ENCODE measurements at places on chromosomes 5 and 9.

GRCh38 chr5:74738406-74738805 lies 28.5 kb downstream of the GFM2 start:
- DNase-seq: no peak

DNA sequence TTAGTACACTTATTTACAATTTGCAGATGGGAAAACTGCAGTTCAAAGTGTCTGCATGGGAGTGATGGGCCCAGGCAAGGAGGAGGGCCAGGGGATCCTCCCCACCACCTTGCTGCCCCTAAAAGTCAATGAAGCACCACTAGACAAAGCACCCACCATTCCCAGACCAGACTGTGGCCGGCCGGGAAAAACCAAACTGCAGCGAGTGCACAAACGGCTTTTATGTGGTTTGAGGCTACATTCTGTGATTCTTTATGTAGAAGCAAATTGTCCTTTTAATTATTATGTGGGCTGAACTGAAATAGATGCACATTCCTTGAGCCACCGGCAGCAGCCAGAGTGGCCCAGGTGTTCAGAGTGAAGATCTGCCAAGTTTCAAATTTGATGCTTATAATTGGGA lies 585.3 kb upstream of the KLF4 start:
- no peak for DNase-seq

DNA sequence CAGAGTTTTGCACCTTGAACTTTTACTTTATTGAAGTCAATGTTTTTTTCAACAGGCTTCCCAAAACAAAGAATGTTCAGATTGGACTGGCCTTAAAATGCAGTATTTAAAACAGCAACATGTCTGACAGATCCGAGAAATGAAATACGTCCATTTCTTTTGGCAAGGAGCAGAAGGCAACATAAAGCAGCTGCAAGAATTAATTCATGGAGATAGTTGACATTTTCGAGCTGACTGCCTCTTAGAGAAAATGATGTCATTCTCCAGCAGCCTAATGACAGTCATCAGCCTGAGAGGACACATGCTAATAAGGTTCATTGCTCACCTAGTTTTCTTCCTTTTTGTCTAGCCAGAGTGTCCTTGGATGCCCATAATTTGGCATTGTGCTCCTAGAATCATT lies 232.2 kb upstream of the SEMA6A start:
- no peak for DNase-seq

DNA sequence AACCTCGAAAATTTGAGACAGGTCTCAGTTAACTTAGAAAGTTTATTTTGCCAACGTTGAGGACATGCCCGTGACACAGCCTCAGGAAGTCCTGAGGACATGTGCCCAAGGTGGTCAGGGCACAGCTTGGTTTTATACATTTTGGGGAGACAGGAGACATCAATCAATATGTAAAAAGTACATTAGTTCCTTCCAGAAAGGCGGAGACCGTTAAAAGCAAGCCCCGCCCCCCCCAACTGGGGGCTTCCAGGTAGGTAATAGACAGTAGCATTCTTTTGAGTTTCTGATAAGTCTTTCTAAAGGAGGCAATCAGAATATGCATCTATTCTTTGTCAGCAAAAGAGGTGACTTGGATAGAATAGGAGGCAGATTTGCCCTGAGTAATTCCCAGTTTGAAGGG lies 599 bp upstream of the MOCS2 start:
- DNase-seq: no peak

GRCh38 chr5:6581090-6581489 lies 51.8 kb downstream of the NSUN2 start:
- no peak for DNase-seq

- DNase-seq: no peak
Observed at GRCh38 chr9:8364026-8364752, 564.6 kb upstream of the DMAC1 start.

DNA sequence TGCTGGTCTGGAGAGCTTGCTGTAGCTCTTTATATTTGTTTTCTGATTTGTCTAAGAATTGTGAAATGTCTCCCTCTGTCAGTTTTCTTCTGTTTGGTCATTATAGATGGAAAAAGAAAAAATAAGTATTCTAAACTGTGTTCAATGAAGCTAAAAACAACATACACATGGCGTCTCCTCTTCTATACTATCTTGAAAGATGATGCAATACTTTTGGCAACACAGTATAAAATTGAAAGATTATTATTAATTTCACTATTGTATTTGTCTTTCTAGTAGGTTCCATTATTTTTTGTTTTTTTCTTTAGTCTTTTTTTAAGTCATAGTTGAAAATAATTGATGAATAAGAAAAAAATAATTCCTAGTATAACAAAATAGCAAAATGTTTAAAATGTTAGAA lies 22.5 kb downstream of the CCDC192 start:
- DNase-seq: no peak

GRCh38 chr9:111158363-111158762 lies 120.1 kb upstream of the LPAR1 start:
- no peak for DNase-seq

DNA sequence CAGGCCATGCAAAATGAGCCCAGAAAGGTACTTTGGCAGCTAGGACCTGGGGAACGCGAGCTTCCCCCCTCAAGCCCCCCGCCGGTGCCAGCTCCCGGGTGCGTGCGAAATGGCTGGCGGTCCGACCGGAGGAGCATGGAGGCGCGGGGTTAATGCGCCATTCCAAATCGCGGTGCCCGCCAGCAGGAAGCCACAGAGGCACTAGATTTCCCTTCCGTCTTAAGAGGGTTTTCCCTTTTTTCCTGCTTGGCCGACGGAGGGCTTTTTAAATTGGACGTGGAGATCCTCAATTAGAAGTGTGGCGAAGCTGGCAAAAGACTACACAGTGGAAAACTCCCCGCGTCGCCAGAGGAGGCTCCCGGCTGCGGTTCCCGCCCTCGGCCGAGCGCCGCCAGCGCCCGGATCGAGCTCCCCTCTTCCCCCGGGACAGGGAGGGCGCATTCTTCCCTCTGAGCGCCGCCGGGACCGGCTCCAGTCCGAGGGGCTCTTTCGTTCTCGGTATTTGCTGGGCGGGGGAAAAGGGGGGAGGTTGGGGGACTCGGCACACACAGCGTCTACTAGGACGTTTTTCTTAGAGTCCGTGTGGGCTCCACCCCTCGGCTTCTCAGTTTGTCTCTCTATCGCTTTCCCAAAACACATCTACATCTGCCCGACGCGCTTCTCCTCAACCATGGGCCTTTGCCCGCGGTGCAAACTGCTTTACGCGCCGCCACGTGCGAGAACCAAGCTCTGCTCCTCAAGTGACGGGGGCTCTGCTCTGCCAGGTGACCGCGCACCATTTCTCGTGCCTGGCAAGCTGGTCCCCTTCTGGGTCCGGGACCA lies 3.0 kb downstream of the GDNF start:
- DNase-seq: no peak

GRCh38 chr9:133116346-133117231 lies 4.5 kb downstream of the RALGDS start:
- DNase-seq: no peak

DNA sequence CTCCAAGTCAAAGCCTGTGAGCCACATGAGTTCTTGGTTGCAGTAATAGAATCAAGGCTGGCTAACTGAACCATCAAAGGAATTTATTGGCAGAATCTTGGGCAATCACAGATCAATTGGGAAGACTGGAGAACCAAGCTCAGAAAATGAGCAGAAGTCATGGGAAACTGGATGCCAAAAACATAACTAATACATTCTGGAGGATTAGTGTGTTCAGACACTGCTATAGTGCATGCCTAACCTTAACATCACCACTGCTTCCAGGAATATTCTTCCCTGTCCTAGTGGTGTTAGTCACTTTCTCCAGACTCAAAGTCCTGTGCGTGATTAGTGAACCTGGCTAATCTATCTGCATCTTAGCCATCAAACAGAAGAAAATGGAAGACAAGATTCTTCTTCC lies 843.7 kb downstream of the EFNA5 start:
- DNase-seq: no peak

GRCh38 chr5:58675341-58675740 lies 92.5 kb downstream of the RAB3C start:
- DNase-seq: no peak

GRCh38 chr9:129022037-129022436 lies 6.1 kb downstream of the SH3GLB2 start:
- DNase-seq: no peak

DNA sequence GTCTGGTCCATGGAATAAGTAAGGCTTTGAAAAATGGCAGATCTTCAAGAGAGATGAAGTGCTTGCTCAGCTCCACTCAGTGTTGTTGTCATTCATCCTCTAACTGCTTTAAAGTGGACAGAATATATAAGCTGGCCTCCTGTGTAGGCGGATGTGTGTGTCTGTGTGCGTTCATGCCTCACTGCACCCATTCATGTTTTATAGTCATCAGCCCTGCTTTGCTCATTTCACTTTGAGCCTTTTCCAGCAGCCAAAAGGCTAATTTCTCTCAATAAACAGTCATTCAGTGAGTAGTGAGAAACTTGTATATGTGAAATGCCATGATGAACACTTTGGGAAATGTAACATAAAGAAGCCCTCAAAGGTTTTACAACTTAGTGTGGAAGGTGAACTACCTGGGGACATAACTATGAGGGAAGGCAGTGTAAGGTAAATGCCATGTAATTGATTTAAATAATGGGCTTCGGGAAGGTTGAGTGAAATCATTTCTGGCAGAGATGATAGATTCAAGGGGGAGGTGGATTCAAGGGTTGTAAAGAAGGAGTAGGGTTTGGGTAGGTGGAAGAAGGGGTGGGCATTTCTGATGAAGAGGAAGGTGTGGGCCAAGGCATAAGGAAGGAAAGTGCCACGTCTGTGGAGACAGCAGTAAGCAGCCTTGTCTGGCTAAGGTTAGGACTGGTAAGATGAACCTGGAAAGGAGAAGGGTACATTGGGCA lies 15.7 kb downstream of the TTC23L start:
- DNase-seq: no peak

GRCh38 chr9:6230037-6230780 lies 14.6 kb downstream of the IL33 start:
- DNase-seq: no peak

GRCh38 chr5:119031011-119031886 lies 39.6 kb upstream of the DMXL1 start:
- no peak for DNase-seq

- no peak for DNase-seq
Observed at GRCh38 chr5:174937201-174938123, 213.1 kb downstream of the MSX2 start.

- DNase-seq: no peak
Observed at GRCh38 chr9:133658442-133659431, 22.6 kb downstream of the DBH start.

DNA sequence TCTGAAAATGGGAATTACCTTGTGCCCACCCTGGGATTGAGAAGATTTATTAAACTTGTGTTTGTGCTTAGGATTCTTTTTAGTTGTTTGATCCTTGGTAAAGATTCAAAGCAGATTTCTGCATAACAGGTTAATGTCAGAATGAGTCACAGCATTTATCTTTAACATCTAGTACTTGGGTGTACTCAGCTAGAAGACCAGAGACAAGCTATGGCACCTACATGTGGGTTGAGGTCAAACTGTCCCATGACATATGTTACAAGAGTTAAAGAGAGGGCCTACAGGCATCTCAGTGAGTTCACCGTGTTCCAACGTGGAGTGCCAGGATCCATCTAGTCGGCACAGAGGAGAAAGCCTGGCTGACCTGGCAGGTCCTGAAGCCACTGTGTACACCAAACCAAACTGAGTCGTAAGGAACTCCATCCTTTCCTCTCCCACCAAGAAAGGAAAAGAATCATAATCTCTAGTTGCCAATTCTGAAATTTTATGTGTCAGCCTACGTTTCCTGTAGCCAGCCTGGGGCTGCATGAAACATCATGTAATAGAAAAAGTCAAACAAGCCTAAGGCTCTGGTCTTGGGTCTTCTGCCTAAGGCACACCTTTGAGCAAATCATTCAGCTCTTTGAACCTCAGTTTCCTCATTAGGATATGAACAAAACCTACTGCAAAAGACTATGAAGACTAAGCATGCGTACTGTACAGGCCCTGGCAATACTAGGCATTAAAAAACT lies 73.7 kb downstream of the RCL1 start:
- DNase-seq: no peak

- no peak for DNase-seq
Observed at GRCh38 chr5:154369682-154370081, 76.1 kb upstream of the SAP30L start.

- DNase-seq: no peak
Observed at GRCh38 chr9:133099726-133100505, 21.1 kb downstream of the RALGDS start.

- no peak for DNase-seq
Observed at GRCh38 chr5:126096442-126097006, 326.7 kb upstream of the GRAMD2B start.

DNA sequence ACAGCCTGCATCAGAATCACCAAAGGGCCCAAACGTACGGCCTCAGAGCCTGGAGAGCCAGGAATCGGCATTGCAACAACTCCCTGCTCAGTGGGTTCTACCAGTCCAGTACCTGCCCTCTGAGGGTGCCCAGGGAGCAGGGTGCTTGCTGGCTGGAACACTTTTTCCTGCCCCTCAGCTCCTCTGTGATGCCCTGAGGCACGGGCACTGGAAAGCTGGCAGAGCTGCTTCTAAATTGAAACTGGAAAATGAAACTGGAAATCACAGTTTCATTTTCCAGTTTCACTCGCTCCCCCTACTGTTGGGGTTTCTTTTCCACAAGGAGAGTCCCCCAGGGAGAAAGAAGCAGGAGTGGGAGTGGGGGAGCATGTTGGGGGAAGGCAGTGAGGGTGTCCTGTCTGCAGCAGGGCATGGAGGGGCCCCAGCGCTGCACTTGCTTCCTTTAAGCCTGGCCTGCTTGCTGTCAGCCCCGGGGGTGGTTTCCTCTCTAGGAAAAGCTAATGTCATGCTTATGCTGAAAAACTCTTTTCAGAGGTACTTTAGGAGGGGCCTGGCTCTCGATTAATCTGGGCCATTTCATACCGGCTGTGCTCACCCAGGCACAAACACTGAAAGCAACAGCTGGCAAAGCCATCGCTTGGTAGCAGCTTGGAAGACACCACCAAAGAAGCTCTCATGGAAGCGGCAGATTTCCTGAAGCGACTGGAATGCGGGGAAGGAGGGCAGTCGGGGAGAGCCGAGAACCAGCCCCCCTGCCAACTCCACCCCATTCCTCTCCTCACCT lies 26.2 kb downstream of the IRF1 start:
- DNase-seq: no peak

DNA sequence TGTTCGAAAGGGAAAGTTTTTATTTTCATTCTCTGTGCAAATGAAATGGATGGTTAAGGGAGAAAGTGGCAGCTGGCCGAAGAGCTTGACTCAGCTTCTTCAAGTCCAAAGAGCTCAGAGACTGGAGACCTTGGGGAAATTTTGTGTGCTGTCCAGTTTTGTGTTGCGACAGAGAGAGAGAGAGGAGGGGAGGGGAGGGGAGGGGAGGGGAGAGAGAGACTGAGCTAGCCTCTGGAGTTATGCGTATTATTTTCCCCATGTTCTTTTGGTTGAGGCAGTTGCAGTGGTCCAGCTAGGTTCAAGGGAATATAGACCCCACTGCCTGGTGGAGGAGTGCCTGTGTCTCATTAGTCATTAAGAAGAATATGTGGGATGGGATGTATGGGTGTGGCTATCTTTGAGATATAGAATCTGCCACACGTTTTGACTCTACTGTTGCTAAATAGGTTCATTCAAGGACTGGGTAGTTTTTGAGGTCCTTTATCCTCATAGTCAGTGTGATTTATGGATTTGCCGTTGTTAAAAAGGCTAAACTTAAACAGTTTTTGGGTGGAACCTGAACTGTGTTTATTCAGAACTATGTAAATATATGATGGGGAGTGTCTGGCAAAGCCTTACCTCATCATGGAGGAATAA lies 69.7 kb downstream of the ARHGAP26 start:
- DNase-seq: no peak
